ENCODE measurements at places on chromosomes 16 and 17.
A peak's percentile ranks its signal among the peaks of the same experiment; 100 is the strongest.

DNA sequence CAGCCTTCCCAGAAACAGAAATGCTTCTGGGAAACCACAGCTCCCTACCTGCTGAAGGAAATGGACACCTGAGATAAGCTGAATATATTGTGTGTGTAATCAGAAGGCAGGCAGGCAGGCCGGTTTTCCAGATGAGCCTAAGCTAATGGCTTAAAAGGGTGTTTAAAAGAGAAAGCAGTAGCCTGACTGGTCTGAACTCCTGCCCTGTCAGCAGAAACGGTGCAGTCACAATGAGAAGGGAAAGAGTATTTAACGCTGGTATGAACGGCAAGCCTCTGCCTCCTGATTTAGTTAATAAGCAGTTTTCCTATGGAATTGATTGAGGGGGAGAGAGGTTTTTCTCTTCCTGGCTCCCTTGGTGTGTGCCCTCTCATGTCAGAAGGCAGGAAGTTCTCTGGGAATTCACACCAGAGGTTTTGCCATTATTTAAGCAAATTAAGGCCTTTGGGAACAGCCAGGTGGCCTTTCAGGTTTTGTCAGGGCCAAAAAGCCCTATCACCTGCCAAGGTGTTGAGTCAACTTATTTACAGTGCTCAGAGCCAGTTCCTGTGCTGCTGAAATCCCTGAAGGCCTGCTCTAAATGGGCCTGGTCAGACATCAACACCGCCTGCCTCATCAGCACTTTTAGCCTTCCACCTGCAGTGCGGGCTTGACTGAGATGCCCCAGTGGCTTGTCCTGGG lies 41.6 kb downstream of the CDH1 start:
- DNase-seq: no peak
- H3K36me3 ChIP-seq: no peaks in the 10 kb centered on the region
- H3K27ac ChIP-seq: peak overlapping the region; percentile 26
- no peak overlapping the region for H3K4me3 ChIP-seq

- H3K27ac ChIP-seq: no peak overlapping the region
- no peak overlapping the region for H3K4me3 ChIP-seq
- no peak for DNase-seq
- no peaks in the 10 kb centered on the region for H3K4me1 ChIP-seq
- H3K27me3 ChIP-seq: no peaks in the 10 kb centered on the region
Measured at GRCh38 chr17:9488556-9488955, 87.1 kb downstream of the STX8 start.

DNA sequence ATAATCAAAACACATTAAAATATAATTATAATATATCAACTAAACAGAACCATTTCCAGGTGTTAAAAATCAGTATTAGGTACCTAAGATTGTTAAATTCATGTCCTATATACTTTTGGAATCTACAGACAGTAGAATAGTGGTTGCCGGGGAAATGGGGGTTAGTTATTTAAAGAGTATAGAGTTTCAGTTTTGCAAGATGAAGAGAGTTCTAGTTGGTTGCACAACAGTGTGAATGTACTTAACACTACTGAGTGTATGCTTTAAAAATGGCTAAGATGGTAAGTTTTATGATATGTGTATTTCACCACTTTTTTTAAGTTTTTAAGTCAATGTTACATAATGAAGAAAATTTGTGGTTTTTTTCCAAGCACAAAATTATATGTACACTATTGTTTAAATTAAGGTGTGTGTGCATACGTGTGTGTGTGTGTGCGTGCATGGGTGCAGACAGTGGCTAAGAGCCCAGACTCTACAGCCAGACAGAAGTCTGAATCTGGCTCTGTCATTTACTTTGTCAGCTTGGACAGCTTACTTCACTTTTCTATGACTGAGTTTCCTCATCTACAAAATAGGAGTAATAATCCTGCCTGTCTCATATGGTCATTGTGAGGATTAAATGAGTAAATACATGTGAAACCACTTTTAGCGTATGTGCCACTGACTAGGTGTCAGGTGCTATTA lies 25.3 kb upstream of the PHAF1 start:
- H3K36me3 ChIP-seq: peaks cover 20% of the 10 kb centered on the region
- no peak for DNase-seq
- H3K4me1 ChIP-seq: peaks cover 6% of the 10 kb centered on the region
- H3K27ac ChIP-seq: no peak overlapping the region

- no peaks in the 10 kb centered on the region for H3K4me1 ChIP-seq
- H3K27me3 ChIP-seq: peaks cover 14% of the 10 kb centered on the region
- H3K36me3 ChIP-seq: no peaks in the 10 kb centered on the region
Measured at GRCh38 chr16:50906454-50906853, 164.6 kb downstream of the CYLD start.

GRCh38 chr17:77892031-77892430 lies 66.5 kb upstream of the TNRC6C start:
- H3K27ac ChIP-seq: no peak overlapping the region
- H3K36me3 ChIP-seq: peaks cover 15% of the 10 kb centered on the region
- no peak for DNase-seq
- H3K27me3 ChIP-seq: no peaks in the 10 kb centered on the region
- H3K4me1 ChIP-seq: peaks cover 24% of the 10 kb centered on the region
- H3K4me3 ChIP-seq: no peak overlapping the region

DNA sequence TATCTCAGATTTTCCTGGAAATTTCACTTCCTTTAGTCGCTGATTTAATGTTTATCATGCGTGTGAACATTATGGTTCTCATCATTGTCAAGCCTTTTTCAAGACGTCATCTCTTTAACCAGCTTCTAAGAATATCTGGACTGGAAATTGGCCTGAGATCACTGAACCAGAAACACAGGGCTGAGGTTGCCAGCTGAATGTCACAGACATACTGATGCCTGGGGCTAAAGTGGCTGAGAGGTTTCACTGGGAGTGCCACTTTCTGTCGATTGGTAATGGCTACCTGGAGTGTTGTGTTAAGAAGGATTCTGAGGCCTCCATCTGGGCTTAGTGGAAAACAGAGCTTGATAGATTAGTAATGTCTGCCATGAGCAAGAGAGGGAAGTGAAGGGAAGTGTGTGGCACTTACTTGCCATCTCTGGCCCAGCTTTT lies 54.2 kb downstream of the CRISPLD2 start:
- H3K36me3 ChIP-seq: no peaks in the 10 kb centered on the region
- H3K27me3 ChIP-seq: no peaks in the 10 kb centered on the region
- no peak overlapping the region for H3K4me3 ChIP-seq

- H3K4me1 ChIP-seq: peaks cover 67% of the 10 kb centered on the region
- H3K4me3 ChIP-seq: peak overlapping the region; percentile 91
- no peak for DNase-seq
- no peaks in the 10 kb centered on the region for H3K27me3 ChIP-seq
Measured at GRCh38 chr16:2516391-2517240, 2.9 kb downstream of the ATP6V0C start.

GRCh38 chr17:48463526-48463925 lies 33.5 kb upstream of the SKAP1 start:
- H3K4me1 ChIP-seq: no peaks in the 10 kb centered on the region
- no peaks in the 10 kb centered on the region for H3K36me3 ChIP-seq

GRCh38 chr16:87974178-87974577 lies 22.9 kb downstream of the BANP start:
- peaks cover 23% of the 10 kb centered on the region for H3K4me1 ChIP-seq
- H3K4me3 ChIP-seq: no peak overlapping the region
- no peaks in the 10 kb centered on the region for H3K27me3 ChIP-seq
- no peak overlapping the region for H3K27ac ChIP-seq
- no peak for DNase-seq
- H3K36me3 ChIP-seq: peaks cover 33% of the 10 kb centered on the region

- H3K36me3 ChIP-seq: peaks cover 16% of the 10 kb centered on the region
- no peak overlapping the region for H3K27ac ChIP-seq
- no peaks in the 10 kb centered on the region for H3K27me3 ChIP-seq
- peaks cover 5% of the 10 kb centered on the region for H3K4me1 ChIP-seq
- H3K4me3 ChIP-seq: no peak overlapping the region
Measured at GRCh38 chr17:647324-648197, 67.1 kb downstream of the VPS53 start.

DNA sequence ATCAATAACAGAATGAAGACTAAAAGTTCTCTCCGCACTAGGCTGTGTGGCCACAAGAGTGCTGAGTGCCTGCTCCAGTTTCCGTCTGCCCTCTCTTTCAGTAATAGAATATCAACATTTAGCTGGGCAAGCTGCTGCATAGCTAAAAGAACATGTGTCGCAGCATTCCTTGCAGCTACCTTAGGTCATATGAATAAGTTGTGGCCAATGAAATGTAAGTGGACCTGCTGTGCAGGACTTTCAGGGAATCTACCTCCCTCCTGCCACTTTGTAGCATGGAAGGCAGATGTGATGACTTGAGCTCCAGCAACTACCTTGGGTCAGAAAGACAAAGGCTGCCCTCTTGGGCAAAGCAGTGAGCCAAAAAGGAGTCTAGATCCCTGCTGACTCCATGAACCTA lies 25.4 kb downstream of the SLC39A11 start:
- peaks cover 3% of the 10 kb centered on the region for H3K36me3 ChIP-seq
- no peak for DNase-seq
- H3K4me3 ChIP-seq: no peak overlapping the region
- H3K27ac ChIP-seq: no peak overlapping the region
- H3K27me3 ChIP-seq: no peaks in the 10 kb centered on the region

DNA sequence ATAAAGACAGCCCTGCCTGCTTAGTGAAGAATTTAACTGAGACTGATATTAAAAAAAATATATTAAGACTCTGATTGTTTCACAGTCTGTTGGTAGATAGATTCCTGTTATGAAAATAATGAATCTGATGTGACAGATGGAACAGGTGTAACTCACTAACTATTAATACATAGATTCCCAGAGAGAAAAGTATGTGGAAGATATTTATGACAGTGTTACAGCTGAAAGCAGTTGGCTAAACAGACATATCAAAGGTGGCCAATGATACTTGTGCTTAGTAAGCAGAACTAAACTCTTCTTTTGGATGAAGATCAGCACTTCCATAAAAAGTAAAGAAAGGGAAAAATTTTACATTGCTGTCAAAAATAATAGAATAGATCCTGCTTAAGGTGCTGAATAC lies 598.2 kb upstream of the CA10 start:
- DNase-seq: no peak
- no peaks in the 10 kb centered on the region for H3K36me3 ChIP-seq
- no peaks in the 10 kb centered on the region for H3K4me1 ChIP-seq
- no peaks in the 10 kb centered on the region for H3K27me3 ChIP-seq
- no peak overlapping the region for H3K4me3 ChIP-seq

- no peak for DNase-seq
- H3K27me3 ChIP-seq: no peaks in the 10 kb centered on the region
Measured at GRCh38 chr17:29401258-29401657, 11.1 kb downstream of the TAOK1 start.

GRCh38 chr16:4694642-4695451 lies 1.5 kb downstream of the NUDT16L1 start:
- peaks cover 48% of the 10 kb centered on the region for H3K36me3 ChIP-seq
- no peaks in the 10 kb centered on the region for H3K27me3 ChIP-seq
- DNase-seq: no peak
- peak overlapping the region; percentile 41 for H3K27ac ChIP-seq

GRCh38 chr17:27741971-27742575 lies 58.3 kb downstream of the NOS2 start:
- no peak overlapping the region for H3K4me3 ChIP-seq
- peaks cover 12% of the 10 kb centered on the region for H3K27me3 ChIP-seq
- H3K36me3 ChIP-seq: no peaks in the 10 kb centered on the region
- H3K27ac ChIP-seq: no peak overlapping the region
- no peaks in the 10 kb centered on the region for H3K4me1 ChIP-seq
- DNase-seq: no peak

- peaks cover 9% of the 10 kb centered on the region for H3K27me3 ChIP-seq
- DNase-seq: no peak
- no peak overlapping the region for H3K27ac ChIP-seq
Measured at GRCh38 chr17:37820313-37820994, 75.6 kb upstream of the HNF1B start.

- DNase-seq: peak; percentile 26
- H3K27ac ChIP-seq: peak overlapping the region; percentile 94
- H3K27me3 ChIP-seq: no peaks in the 10 kb centered on the region
- H3K4me1 ChIP-seq: peaks cover 41% of the 10 kb centered on the region
Measured at GRCh38 chr17:4175921-4176807, 33.2 kb downstream of the CYB5D2 start.

- H3K27ac ChIP-seq: no peak overlapping the region
- no peak overlapping the region for H3K4me3 ChIP-seq
- H3K4me1 ChIP-seq: peaks cover 8% of the 10 kb centered on the region
- no peaks in the 10 kb centered on the region for H3K27me3 ChIP-seq
- DNase-seq: no peak
- peaks cover 18% of the 10 kb centered on the region for H3K36me3 ChIP-seq
Measured at GRCh38 chr16:14291286-14291685, 220.2 kb downstream of the MRTFB start.

DNA sequence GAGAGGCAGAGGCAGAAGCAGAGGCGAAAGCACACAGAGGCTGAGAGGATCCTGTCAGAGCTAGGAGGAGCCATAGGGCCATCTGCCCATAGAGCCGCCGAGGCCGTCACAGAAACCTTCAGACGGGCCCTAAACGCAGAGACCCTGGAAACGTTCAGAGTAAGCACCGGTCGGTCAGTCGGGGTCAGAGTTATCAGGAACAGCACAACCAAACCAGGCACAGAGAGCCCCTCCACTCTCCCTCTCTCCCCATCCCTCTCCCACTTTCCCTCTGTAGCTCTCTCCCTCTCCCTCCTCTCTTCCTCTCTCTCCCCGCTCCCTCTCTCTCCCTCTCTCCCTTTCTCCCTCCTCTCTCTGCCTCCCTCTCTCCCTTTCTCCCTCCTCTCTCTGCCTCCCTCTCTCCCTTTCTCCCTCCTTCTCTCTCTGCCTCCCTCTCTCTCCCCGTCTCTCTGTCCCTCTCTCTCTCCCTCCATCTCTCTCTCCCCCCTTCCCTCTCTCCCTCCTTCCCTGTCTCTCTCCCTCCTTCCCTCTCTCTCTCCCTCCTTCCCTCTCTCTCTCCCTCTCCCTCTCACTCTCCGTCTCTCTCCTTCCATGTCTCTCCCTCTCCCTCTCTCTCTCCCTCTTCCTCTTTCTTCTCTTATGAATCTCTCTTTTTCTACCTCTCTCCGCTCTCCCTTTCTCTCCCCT lies 138.9 kb downstream of the C16orf95 start:
- H3K27me3 ChIP-seq: peaks cover 44% of the 10 kb centered on the region
- DNase-seq: no peak
- H3K27ac ChIP-seq: no peak overlapping the region
- H3K36me3 ChIP-seq: peaks cover 6% of the 10 kb centered on the region

- H3K36me3 ChIP-seq: peaks cover 11% of the 10 kb centered on the region
- peak overlapping the region; percentile 87 for H3K4me3 ChIP-seq
- H3K27ac ChIP-seq: peak overlapping the region; percentile 65
Measured at GRCh38 chr16:54928411-54929089, 2.1 kb upstream of the IRX5 start.

GRCh38 chr17:40963838-40964237 lies 2.9 kb downstream of the KRT39 start:
- peaks cover 24% of the 10 kb centered on the region for H3K27me3 ChIP-seq
- H3K4me1 ChIP-seq: peaks cover 5% of the 10 kb centered on the region
- no peak overlapping the region for H3K4me3 ChIP-seq
- no peak for DNase-seq
- no peak overlapping the region for H3K27ac ChIP-seq

GRCh38 chr17:57440522-57441269 lies 184.4 kb downstream of the MSI2 start:
- DNase-seq: peak; percentile 14
- peak overlapping the region; percentile 75 for H3K27ac ChIP-seq
- peak overlapping the region; percentile 44 for H3K4me3 ChIP-seq
- H3K36me3 ChIP-seq: peaks cover 7% of the 10 kb centered on the region
- peaks cover 53% of the 10 kb centered on the region for H3K4me1 ChIP-seq
- no peaks in the 10 kb centered on the region for H3K27me3 ChIP-seq

Data from effector memory CD8-positive, alpha-beta T cell (primary cell).